Mesothelial cell of epicardium (in vitro differentiated cells): ENCODE measurements at places on chromosomes 7 and 10. TPM values are rescaled to one million over a fixed set of nuclear protein-coding genes. Genes with fewer than 3 reads are reported as not detected.

CCL24 gene
- not detected in 3 replicates for total RNA-seq

KAT6B gene
- total RNA-seq = 147 to 155 TPM (median 148 TPM) in 3 replicates

LRRC18 gene
- not detected in 3 replicates for total RNA-seq

OR6V1 gene
- total RNA-seq = not detected in 3 replicates

KIAA1549 gene
- 33.9 to 34.8 TPM (median 34.1 TPM) in 3 replicates for total RNA-seq

TCTN3 gene
- 44.4 to 49.7 TPM (median 45.7 TPM) in 3 replicates for total RNA-seq

PLA2G12B gene
- not detected in 3 replicates for total RNA-seq

ACADSB gene
- 17.0 to 21.3 TPM (median 17.6 TPM) in 3 replicates for total RNA-seq

GPER1 gene
- 2.1 to 2.6 TPM (median 2.4 TPM) in 3 replicates for total RNA-seq

SLC25A28 gene
- total RNA-seq = 41.2 to 44.8 TPM (median 41.4 TPM) in 3 replicates

ELMO1 gene
- 6.7 to 12.0 TPM (median 9.6 TPM) in 3 replicates for total RNA-seq

SPDYE1 gene
- not detected in 3 replicates for total RNA-seq

TDRD1 gene
- not detected in 3 replicates for total RNA-seq

HMX3 gene
- total RNA-seq = not detected in 3 replicates

CFAP43 gene
- total RNA-seq = 1.0 to 2.1 TPM (median 1.9 TPM) in 3 replicates

NME8 gene
- total RNA-seq = 0.86 to 1.2 TPM (median 1.1 TPM) in 3 replicates

MNX1 gene
- not detected in 3 replicates for total RNA-seq

COL28A1 gene
- total RNA-seq = 1.6 to 1.8 TPM (median 1.7 TPM) in 3 replicates

AS3MT gene
- total RNA-seq = 8.7 to 12.8 TPM (median 8.7 TPM) in 3 replicates

PDE1C gene
- 0.68 to 2.1 TPM (median 0.94 TPM) in 3 replicates for total RNA-seq

LIPM gene
- total RNA-seq = not detected in 3 replicates

AKR1D1 gene
- total RNA-seq = not detected in 3 replicates

KAZALD1 gene
- total RNA-seq = 15.9 to 17.5 TPM (median 16.8 TPM) in 3 replicates

ZNF467 gene
- 35.3 to 38.9 TPM (median 38.0 TPM) in 3 replicates for total RNA-seq

PRSS1 gene
- not detected in 3 replicates for total RNA-seq

OR2A42 gene
- total RNA-seq = 0.09 to 0.50 TPM (median 0.22 TPM) in 3 replicates

HKDC1 gene
- total RNA-seq = 0.14 TPM in 1 of 3 replicates, not detected in the others

FKBP6 gene
- total RNA-seq = not detected in 3 replicates

STEAP2 gene
- 2.9 to 3.4 TPM (median 3.1 TPM) in 3 replicates for total RNA-seq

AGAP5 gene
- total RNA-seq = 11.7 to 12.8 TPM (median 12.1 TPM) in 3 replicates

CFTR gene
- 0.91 to 2.7 TPM (median 1.4 TPM) in 3 replicates for total RNA-seq

EPO gene
- total RNA-seq = 0.16 to 0.27 TPM in 2 of 3 replicates, not detected in the other

LHFPL3 gene
- not detected in 3 replicates for total RNA-seq

OR13A1 gene
- total RNA-seq = 0.13 to 0.35 TPM (median 0.16 TPM) in 3 replicates

NPS gene
- not detected in 3 replicates for total RNA-seq
